ENCODE measurements at places on chromosomes 13 and 19.
A peak's percentile ranks its signal among the peaks of the same experiment; 100 is the strongest.

- no peaks in the 10 kb centered on the region for H3K36me3 ChIP-seq
- no peak overlapping the region for H3K27ac ChIP-seq
- H3K27me3 ChIP-seq: no peaks in the 10 kb centered on the region
- H3K4me3 ChIP-seq: no peak overlapping the region
These were observed 417.6 kb upstream of the PCDH20 start for GRCh38 chr13:61833228-61833627.

DNA sequence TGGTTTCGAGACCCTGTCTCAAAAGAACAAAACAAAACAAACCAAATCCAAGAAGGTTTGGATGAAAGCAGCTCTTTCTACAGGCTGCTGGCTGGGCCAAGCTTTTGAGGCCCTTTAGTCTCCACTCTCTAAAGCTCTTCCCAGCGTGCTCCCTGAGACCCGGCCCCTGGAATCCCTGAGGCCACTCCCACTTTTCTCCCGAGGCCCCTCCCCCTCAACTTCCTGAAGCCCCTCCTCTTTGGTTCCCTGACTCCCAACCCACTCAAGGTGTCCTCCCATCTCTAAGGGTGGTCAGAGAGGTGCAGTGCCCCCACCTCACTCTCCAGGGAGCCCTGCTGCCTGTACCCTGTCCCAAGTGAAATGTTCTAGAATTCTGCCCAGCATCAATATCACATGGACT lies 10.6 kb downstream of the ERICH6B start:
- H3K36me3 ChIP-seq: no peaks in the 10 kb centered on the region
- H3K4me3 ChIP-seq: no peak overlapping the region
- H3K27me3 ChIP-seq: no peaks in the 10 kb centered on the region
- DNase-seq: no peak
- H3K4me1 ChIP-seq: no peaks in the 10 kb centered on the region

- DNase-seq: no peak
- no peaks in the 10 kb centered on the region for H3K36me3 ChIP-seq
- H3K27me3 ChIP-seq: no peaks in the 10 kb centered on the region
- peaks cover 15% of the 10 kb centered on the region for H3K4me1 ChIP-seq
- H3K4me3 ChIP-seq: no peak overlapping the region
These were observed 19.6 kb downstream of the KLF12 start for GRCh38 chr13:74114641-74115040.

DNA sequence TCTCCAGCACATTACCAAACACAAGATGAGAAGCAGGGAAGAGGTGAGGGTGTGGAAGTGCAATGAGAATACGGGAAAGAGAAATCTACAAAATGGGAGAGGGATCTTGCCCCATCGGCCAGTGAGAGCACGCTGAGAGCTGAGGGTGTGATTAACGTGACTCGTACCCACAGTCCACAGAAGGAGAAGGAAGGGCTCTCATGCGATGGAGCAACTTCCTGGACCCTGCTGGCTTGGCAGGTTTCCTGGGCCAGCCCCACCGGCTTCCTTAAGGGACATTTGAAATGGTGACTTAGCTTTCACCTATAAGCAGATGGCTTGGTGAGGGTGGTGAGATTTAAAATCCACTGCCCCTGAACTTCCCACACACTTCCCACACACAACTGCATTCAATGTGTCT lies 740.1 kb downstream of the UQCRFS1 start:
- no peak for DNase-seq
- H3K27ac ChIP-seq: no peak overlapping the region
- H3K4me1 ChIP-seq: peaks cover 7% of the 10 kb centered on the region
- H3K27me3 ChIP-seq: no peaks in the 10 kb centered on the region
- H3K4me3 ChIP-seq: no peak overlapping the region
- no peaks in the 10 kb centered on the region for H3K36me3 ChIP-seq

- DNase-seq: no peak
- peaks cover 3% of the 10 kb centered on the region for H3K4me1 ChIP-seq
- H3K27me3 ChIP-seq: no peaks in the 10 kb centered on the region
- H3K4me3 ChIP-seq: no peak overlapping the region
These were observed 81.1 kb downstream of the COL4A1 start for GRCh38 chr13:110225609-110226574.

DNA sequence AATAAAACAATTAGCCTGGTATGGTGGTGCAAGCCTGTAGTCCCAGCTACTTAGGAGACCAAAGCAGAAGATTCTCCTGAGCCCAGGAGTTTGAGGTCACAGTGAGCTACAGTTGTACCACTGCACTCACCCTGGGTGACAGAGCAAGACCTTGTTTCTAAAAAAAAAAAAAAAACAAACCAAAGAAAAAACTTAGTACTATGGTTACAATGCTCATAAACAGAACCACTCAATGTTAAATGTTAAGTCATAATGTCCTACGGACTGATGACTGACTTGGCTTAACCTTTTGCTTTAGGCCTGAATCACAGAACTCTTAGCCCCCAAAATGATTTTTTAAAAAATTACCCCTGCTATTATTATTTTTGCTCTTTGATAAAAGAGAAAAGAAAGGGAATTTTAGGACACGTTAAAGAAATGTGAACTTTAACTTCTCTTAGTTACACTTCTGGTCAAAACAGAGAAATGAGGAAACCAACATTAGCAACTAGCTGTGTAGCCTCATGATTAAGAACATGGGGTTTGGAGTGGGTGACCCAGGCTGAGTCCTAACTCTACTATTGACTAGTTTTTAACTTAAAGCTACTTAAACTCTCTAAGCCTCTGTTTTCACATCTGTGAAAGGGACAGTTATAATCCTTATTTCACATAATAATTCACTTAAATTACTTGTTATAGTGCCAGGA lies 13.7 kb upstream of the ELF1 start:
- no peak for DNase-seq
- no peak overlapping the region for H3K27ac ChIP-seq

DNA sequence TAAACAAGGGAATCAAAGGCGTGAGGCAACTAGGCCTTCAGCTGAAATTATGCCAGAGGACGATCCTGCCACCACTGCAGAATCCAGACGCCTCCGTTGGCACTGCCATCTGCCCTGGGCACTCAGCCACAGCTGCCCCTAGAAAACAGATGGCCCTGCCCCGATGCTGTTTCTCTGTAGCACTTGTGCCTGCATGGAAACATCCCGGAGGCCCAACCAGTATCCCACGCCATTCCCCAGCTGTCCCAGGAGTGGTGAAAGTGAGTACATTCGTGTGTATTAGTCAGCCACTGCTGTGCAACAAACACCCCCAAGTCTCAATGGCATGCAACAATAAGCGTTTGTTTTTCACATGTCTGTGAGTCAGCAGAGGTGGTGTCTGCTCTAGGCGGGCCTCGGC lies 8.9 kb upstream of the CRTC1 start:
- no peak overlapping the region for H3K27ac ChIP-seq
- no peak for DNase-seq
- peaks cover 5% of the 10 kb centered on the region for H3K4me1 ChIP-seq

- H3K27me3 ChIP-seq: no peaks in the 10 kb centered on the region
- peak overlapping the region; percentile 40 for H3K27ac ChIP-seq
- no peak overlapping the region for H3K4me3 ChIP-seq
- peaks cover 40% of the 10 kb centered on the region for H3K4me1 ChIP-seq
- no peak for DNase-seq
- no peaks in the 10 kb centered on the region for H3K36me3 ChIP-seq
These were observed 63.9 kb upstream of the DOCK9 start for GRCh38 chr13:99041788-99042187.

GRCh38 chr13:99536023-99536422 lies 34.8 kb downstream of the TM9SF2 start:
- H3K4me1 ChIP-seq: no peaks in the 10 kb centered on the region
- no peak for DNase-seq
- no peak overlapping the region for H3K4me3 ChIP-seq
- H3K27ac ChIP-seq: no peak overlapping the region
- H3K27me3 ChIP-seq: no peaks in the 10 kb centered on the region

GRCh38 chr19:17111766-17112165 lies 36.2 kb downstream of the MYO9B start:
- H3K27ac ChIP-seq: no peak overlapping the region
- no peaks in the 10 kb centered on the region for H3K27me3 ChIP-seq
- H3K4me3 ChIP-seq: no peak overlapping the region

GRCh38 chr13:30565658-30566057 lies 52.1 kb upstream of the USPL1 start:
- H3K4me3 ChIP-seq: no peak overlapping the region
- H3K27me3 ChIP-seq: no peaks in the 10 kb centered on the region
- H3K36me3 ChIP-seq: no peaks in the 10 kb centered on the region
- H3K27ac ChIP-seq: no peak overlapping the region
- no peak for DNase-seq

DNA sequence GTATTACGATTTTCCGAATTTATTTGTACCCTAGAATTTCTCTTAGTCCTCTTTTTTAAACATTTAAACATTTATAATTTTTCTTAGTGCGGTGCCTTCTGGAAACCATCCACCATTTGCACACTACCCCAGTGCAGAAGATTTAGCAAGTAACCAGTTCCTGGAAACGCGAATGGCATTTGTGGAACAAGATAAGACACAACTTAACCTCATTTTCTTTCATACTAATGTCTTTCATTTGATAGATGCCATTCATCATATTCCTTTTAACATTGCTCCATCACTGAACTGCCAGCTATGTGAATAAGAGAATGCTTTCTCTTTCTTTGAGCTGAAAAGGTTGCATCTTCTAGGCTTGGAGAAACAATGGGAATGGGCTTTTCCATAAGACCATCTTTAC lies 6.8 kb downstream of the FRY start:
- H3K36me3 ChIP-seq: no peaks in the 10 kb centered on the region
- no peak overlapping the region for H3K4me3 ChIP-seq
- H3K27me3 ChIP-seq: no peaks in the 10 kb centered on the region
- DNase-seq: no peak

- no peak overlapping the region for H3K4me3 ChIP-seq
- no peak for DNase-seq
These were observed 189.5 kb downstream of the LMO7 start for GRCh38 chr13:75825594-75825993.

DNA sequence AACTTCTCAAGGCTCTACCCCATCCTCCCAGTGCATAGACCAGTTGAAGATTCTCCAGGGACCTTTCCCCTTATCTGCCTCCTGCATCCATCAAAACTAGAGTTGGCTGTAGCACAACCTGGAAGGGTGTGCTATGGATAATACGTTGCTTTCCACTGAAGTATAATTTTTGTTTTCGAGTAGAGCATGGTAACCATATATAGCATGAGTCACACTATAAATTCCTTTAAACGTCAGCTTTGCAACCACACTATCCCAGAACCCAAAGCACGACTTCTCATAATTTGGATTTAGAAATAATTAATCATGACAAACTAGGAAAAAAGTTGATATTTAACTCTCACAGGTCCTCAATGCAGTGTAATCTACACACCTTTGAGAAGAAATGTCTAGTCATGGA lies 138.3 kb upstream of the NBEA start:
- no peak overlapping the region for H3K27ac ChIP-seq
- no peaks in the 10 kb centered on the region for H3K27me3 ChIP-seq
- H3K4me3 ChIP-seq: no peak overlapping the region
- H3K36me3 ChIP-seq: no peaks in the 10 kb centered on the region
- no peak for DNase-seq

DNA sequence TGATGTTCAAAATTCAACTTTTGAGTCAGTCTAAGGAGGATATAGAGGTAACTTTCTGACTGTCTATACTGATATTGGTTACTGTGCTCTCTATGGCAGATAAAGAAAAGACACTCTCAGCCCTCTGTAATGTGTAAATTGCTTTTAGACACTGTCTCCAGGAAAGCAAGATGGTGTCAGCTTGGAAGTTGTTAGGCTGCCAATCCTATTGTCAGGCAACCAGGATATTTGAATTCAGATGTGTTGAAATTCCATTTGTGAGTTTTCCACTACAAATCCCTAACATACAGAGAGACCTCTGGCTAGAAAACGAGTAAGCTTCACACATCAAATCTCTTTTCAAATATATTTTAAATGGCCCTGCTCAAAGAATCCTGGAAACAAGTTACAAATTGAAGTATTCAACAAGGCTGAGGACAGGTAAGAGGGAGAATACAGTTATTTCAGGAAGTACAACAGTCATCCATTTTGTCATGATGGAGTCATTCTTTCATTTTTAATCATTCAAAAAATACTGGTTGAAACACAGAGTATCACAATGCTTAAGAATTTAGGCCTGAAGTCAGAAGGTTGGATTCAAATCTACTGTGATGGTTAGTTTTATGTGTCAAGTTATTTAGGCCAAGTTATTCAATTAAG lies 312.0 kb downstream of the OLFM4 start:
- no peak for DNase-seq
- no peaks in the 10 kb centered on the region for H3K4me1 ChIP-seq
- H3K27ac ChIP-seq: no peak overlapping the region
- no peaks in the 10 kb centered on the region for H3K36me3 ChIP-seq
- no peaks in the 10 kb centered on the region for H3K27me3 ChIP-seq

DNA sequence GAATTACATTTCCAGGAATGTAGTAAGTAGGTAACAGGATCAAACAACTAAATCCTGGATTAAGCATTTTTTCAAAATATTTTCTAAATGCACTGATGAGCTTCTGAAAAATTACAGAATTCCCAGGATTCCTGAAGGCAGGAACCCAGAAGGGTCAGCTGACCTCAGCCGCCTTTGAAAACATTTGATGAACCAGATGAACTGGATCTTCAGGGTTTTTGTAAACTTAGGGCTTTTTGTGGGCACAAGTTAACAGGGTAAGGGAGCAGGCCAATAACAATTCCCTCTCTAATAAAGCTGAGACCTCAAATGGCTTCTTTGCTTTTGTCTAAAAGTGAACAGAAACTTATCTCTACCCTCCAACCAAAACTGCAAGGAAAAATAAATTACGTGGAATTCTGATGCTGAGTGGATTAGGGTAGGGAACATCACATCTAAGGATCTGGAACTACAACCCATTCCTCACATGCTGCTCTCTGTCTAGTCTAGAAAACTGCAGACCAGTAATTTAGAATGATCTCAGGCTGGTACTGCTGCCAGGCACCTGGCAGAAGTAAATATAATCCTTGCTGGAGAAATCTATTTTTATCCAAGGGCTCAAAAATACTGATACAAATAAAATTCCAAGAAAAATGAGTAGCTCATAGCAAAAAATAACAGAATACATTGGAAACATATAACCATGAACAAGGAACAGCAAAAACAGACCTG lies 48.2 kb upstream of the N4BP2L1 start:
- no peaks in the 10 kb centered on the region for H3K36me3 ChIP-seq
- no peak overlapping the region for H3K27ac ChIP-seq
- no peaks in the 10 kb centered on the region for H3K4me1 ChIP-seq

GRCh38 chr19:41457241-41457640 lies 14.3 kb downstream of the ERICH4 start:
- no peak overlapping the region for H3K4me3 ChIP-seq
- no peaks in the 10 kb centered on the region for H3K36me3 ChIP-seq
- H3K27ac ChIP-seq: no peak overlapping the region
- no peak for DNase-seq
- peaks cover 60% of the 10 kb centered on the region for H3K27me3 ChIP-seq

- no peaks in the 10 kb centered on the region for H3K4me1 ChIP-seq
- peak overlapping the region; percentile 47 for H3K27ac ChIP-seq
- no peaks in the 10 kb centered on the region for H3K36me3 ChIP-seq
- no peak for DNase-seq
These were observed 373.5 kb downstream of the KCTD12 start for GRCh38 chr13:76512721-76513145.

GRCh38 chr13:41562541-41563178 lies 105.3 kb downstream of the RGCC start:
- DNase-seq: no peak
- H3K36me3 ChIP-seq: peaks cover 14% of the 10 kb centered on the region
- no peak overlapping the region for H3K4me3 ChIP-seq
- H3K27ac ChIP-seq: peak overlapping the region; percentile 2
